ENCODE measurements at places on chromosomes 2 and 18. TPM values are rescaled to one million over a fixed set of nuclear protein-coding genes. Genes with fewer than 3 reads are reported as not detected.

Gene SEMA4F
- 7.3 TPM for total RNA-seq

DNA sequence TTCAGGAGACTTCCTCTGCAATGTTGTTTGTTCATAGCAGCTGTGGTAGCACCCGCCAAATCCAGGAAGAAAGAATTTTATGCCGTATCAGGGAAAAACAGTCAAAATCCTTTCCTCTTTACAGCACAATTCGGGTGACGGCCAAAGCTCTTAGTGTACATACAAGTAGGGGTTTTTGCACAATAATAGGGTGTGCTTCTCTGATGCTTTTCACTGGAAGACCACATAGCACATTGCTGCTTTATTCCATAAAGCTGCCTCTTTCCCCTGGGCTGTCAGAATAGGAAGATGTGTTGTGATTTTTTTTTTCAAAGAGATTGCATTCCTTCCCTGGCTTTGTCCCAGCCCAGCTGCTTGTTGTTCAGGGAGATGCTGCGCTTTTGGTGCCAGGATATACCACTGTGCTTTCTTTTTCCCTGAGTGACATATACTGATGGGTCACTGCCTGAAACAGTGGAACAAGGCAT lies 27.2 kb upstream of the LANCL1 start:
- DNase-seq, result no peak

DNA sequence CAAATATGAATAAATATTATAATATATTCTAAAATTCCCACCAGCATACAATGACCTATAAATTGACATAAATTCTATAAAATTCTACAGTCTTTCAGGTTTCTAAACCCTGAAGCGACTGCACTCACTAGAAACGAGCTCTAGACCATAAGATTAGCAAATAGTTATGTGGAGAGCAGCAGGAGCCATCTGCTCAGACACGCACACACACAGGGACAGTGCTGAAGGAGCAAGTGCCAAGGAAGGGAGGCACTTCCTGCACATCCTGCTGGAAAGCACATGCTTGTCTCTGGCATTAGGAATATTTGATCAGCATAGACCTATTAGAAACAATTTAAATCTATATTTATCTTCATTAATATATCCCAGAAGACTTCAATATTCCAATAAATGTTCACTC lies 713.9 kb upstream of the CDH2 start:
- peak; percentile 63 for DNase-seq

- no peak for DNase-seq
Measured at GRCh38 chr2:160168878-160169277, 31.2 kb downstream of the ITGB6 start.

Gene MOGAT1
- 0.22 TPM for total RNA-seq

DNA sequence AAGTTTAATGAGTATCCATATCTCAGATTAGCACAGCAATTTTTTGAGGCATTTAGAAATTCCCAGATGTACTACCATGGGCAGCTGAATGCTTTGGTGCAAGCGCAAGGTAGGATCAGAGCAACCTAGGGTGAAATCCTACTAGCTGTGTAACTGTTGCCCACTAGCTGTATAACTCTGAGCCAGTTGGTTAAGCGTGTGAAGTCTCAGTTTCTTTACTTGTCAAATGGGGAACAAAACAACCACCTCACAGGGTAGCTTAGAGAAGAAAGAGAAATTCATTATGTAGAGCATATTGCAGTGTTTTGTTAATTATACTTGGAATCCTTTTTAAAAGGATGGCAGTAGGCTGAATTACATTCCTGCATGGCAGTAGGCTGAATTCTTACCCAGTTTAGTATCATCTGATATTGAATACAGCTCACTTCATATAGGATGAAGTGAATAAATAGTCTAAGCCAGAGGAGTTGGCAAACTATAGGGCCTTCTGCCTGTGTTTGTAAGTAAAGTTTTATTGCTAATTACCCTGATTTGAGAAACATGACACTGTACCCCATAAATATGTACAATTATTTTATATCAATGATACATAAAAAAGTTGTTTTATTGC lies 180.7 kb downstream of the PLCL1 start:
- DNase-seq, result no peak

DNA sequence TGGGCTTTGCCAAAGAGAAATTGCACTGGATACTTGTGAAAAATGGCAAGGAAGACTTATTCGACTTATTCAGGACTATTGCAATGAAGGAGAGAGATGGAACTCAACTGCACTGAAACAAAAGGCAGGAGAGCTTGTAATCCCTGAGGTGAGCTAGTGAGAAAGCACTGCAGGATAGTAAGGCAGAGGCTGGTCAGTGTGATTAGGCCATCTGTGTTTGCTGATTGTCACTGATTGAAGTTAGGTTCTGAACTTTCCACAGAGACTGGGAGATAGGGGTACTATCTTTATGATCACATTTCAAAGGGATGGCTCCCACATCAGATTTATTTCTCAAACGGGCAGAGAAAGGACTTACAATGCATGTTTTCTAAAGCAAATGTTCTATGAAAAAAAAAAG lies 82.9 kb downstream of the SERPINB8 start:
- DNase-seq, result no peak

DNA sequence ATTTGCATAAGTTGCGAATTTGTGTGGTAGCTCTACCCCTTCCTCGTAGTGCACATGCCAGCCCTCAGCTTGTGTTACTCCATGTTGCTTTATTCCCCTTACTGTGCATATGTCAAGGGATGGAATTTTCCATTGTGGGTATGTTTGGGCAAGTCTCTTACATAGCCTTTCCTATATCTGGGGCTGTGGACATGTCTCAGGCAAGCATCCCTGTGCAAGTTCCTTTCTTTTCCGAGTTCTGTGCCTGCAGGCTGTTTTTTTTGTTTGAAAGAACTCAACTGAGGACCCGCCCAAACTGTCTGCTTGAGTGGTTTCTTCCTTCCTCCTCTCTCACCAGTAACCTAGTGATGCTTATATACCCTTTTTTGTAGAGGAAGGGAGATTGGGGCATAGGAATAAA lies 1739.1 kb upstream of the PIK3C3 start:
- no peak for DNase-seq

DNA sequence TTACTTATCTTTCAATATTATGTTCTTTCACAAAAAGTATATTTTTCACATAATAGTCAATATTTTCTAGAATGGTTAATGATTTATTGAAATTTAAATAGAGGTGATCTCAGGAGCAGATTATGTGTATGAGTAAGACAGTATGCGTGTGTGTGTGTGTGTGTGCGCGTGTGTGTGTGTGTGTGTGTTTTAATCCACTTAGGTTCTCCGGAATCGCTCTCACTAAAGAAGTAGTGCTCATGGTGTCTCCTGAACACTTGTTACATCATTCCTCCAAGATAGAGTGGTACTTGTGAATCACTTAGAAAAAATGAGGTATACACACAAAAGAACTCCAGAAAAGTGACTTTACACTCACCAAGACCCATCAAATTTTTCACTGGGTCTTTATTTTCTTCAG lies 91.0 kb upstream of the KCNH7 start:
- no peak for DNase-seq

Gene TEX261
- 26.0 TPM for total RNA-seq
